Heart left ventricle (tissue), 16 donors: ENCODE measurements at places on chromosomes 12 and 14.

DNA sequence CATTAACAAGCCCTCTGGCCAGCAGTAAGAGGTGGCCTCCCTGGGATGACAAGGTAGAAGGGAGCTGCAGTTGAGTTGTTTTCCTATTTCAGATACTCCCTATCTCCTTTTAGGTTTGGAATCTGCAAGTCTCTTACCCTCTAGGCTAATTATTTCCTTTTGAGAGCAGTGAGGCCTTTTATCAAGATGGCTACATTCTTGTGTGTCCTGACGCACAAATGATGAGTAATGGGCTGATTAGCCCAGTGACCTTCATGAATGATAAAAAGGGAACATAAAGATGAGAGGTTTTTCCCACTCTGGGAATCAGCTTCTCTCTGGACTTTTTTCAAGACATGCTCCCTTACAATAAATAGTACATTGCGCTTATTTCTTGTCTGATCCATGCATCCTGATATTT is 22.9 kb downstream of the DYRK2 start:
- no peak overlapping the region for H3K27ac ChIP-seq
- no peaks in the 10 kb centered on the region for H3K27me3 ChIP-seq

GRCh38 chr12:57046947-57047890 is 2.7 kb downstream of the MYO1A start:
- H3K27ac ChIP-seq = no peak overlapping the region
- no peak overlapping the region for H3K4me3 ChIP-seq
- H3K27me3 ChIP-seq = no peaks in the 10 kb centered on the region
- no peak for DNase-seq

DNA sequence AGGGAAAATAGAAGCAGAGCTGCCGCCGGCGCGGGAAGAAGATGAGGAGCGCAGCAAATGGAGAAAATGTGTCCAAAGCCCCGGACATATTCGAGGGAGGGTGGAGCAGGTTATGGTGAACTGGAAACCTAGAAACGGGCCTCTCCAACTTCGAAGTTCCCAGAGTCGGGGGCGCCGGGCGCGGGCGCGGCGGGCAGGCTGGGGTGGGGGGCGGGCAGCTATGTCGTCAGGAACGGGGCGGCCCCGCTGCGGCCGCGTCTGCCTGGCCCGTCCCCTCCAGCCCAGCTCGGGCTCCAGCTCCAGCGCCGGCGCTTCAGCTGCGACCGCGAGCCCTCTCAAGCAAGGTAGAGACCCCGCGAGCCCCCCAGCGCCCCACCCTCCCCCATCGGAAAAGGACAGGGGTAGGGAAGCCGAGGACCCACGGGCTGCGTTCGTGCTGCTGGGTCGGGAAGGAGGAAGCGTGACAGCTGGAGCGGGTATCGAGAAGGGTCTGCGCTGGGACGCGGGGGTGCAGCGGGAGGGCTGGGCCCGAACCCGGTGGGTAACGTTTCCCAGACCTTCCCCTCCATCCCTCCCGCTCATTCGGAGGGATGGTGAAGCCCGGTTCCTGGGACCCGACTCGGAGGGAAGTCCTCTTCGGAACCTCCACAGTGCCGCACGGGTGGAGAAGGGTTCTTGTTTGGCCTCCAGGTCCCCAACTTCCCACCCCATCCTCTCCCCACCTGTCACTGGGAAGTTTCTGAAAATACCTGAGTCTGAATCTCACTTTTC is 1.0 kb downstream of the DGKA start:
- H3K27ac ChIP-seq = peak overlapping the region; percentile 42
- peak overlapping the region; percentile 77 for H3K4me3 ChIP-seq
- no peaks in the 10 kb centered on the region for H3K27me3 ChIP-seq
- H3K36me3 ChIP-seq = no peaks in the 10 kb centered on the region
- DNase-seq = peak; percentile 59

DNA sequence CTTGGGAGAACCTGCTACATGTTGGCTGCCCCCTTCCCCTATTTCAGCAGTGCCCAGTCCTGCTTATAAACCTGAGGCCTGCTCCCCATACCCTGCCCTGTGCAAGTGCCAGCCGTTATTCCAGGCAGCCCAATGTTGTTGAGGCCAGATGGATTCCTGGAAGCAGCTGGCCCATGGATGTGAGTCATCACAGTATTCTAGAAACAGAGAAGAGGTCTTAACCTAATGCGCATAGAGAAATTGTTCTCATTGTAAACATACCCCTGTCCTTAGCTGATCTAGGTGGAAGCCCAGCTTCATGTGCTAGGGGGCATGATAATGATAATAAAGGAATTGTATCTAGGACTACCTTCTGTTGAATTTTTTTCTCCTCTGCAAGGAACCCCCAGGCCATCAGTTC is 69.7 kb downstream of the TSPAN11 start:
- H3K4me1 ChIP-seq = no peaks in the 10 kb centered on the region
- DNase-seq = no peak
- no peaks in the 10 kb centered on the region for H3K27me3 ChIP-seq
- no peak overlapping the region for H3K27ac ChIP-seq

- no peak overlapping the region for H3K27ac ChIP-seq
- H3K4me3 ChIP-seq = no peak overlapping the region
- H3K36me3 ChIP-seq = no peaks in the 10 kb centered on the region
- DNase-seq = no peak
Measured at GRCh38 chr12:3316776-3317480, 174.1 kb upstream of the PRMT8 start.

DNA sequence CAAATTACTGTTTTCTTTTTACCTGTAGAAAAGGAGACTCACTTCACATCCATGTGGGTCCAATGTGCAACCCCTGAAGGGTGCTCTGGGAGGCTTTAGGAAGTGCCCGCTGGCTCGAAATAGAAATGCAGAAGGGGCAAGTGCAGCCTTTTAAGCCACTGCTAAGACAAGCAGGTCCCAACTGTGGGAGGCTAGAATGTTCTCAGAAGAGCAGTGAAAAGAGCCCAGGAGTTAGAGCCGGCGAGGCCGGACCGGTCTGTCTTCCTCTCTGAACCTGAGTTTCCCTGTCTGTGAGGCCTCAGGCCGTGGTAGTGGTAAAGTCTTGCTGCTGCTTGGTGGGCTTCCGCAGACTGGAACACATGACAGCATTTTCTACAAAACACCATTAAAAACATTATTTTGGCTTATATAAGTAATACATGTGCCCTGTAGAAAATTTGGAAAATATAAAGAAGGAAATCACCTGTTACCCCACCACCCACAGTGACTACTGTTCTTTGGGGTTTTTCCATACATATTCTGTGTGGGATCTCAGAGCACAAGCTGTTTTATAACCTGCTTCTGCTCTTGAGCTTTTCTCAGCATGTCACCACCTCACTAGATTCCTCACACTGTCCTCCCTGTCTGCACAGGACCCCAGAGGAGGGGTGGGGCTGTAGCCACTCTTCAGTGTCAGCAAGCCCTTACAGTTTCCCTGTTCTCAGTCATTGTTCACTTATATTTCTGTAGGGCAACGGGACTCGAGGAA is 6.0 kb downstream of the CKB start:
- no peaks in the 10 kb centered on the region for H3K36me3 ChIP-seq
- no peak overlapping the region for H3K27ac ChIP-seq
- no peak for DNase-seq
- no peaks in the 10 kb centered on the region for H3K27me3 ChIP-seq
- no peak overlapping the region for H3K4me3 ChIP-seq

DNA sequence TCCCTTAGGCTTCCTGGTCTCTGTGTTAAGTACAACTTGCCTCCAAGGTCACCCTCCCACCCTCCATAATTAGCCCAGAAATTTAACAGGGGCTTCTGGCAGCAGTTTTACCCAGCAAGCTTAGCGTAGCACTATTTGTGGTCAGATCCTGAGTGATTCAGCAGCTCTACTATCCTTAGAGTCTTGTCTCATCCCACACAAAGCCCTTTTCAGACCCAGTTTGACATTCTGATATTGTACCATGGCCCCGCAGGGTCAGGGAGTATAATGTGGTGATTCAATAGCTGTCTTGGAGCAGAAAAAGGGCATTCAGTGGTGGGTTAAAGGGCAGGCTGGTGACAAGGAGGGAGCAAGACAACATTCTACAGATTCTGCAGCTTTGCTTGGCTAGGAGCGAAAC is 153.8 kb upstream of the DDHD1 start:
- no peaks in the 10 kb centered on the region for H3K36me3 ChIP-seq
- peak overlapping the region; percentile 54 for H3K4me3 ChIP-seq
- H3K27ac ChIP-seq = no peak overlapping the region
- DNase-seq = no peak
- H3K27me3 ChIP-seq = no peaks in the 10 kb centered on the region
- no peaks in the 10 kb centered on the region for H3K4me1 ChIP-seq

GRCh38 chr12:59093073-59093772 is 172.9 kb upstream of the LRIG3 start:
- H3K4me1 ChIP-seq = no peaks in the 10 kb centered on the region
- H3K27me3 ChIP-seq = no peaks in the 10 kb centered on the region
- H3K36me3 ChIP-seq = no peaks in the 10 kb centered on the region
- H3K4me3 ChIP-seq = no peak overlapping the region
